ENCODE measurements at places on chromosomes 5 and 9.

- no peak for DNase-seq
Observed at GRCh38 chr9:132538071-132538470, 44.3 kb upstream of the BARHL1 start.

- DNase-seq: no peak
Observed at GRCh38 chr5:11672385-11673085, 231.7 kb downstream of the CTNND2 start.

- DNase-seq: no peak
Observed at GRCh38 chr9:5671711-5672353, 42.9 kb downstream of the RIC1 start.

GRCh38 chr5:84549054-84549453 is 164.4 kb upstream of the EDIL3 start:
- no peak for DNase-seq

DNA sequence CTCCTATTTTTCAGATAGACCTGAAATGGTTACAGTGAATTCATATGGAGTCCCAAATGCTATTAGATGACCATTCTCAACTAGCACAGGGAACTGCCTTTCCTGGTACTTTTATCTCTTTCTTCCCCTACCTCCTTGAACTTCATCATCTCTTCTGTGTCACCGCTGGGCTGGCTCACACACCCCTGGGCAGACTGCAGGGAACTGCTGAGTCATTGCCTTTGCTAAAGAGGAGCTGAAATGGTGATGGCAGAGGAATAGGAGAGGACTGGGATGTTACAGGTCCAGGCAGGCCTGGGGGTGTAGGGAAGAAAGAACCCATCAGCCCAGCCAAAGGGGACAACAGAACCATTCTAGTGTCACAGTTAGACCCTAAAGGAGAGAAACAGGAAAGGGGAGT is 322.3 kb downstream of the ASTN2 start:
- DNase-seq: no peak

DNA sequence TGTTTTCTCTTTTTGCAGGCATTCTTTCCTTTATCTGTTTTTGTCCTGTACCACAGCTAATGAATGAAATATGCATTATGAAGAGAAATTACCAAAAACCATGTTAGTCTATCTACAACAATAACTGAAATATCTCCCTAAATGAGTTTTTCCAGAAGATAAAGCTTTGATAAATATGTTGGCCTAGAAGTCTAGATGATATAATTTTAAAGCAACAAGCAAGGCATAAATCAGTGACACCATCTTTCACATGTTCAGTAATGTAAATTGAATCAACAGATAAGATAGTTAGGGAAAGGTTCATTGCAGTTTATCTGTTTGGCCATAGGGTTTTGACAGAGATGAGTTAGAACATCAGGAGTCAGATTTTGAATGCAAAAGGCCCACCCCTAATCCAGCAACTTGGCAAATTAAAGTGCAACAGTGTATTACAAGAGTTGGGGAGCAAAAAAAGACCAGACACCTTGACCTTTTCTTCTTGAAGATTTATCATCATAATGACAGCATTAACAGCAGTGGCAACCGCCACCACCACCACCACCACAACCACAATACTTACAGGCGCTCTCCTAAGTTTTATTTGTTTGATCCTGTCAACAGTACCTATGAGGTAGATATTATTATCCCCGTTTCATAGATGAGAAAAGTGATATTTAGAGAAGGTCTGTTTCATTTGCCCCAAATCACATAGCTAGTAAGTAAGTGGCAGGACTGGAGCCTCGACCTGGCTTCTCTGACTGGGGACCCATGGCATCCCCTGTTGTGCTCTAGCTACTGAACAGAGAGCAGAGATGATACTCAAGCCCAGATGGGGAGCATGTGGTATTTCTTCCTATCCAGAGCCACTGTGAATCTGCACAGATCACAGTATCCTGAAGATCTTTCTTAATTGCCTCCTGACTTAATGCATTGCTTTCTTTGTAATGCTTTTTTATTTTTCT is 122.8 kb upstream of the DHFR start:
- no peak for DNase-seq

- no peak for DNase-seq
Observed at GRCh38 chr5:96123418-96123817, 161.8 kb upstream of the ELL2 start.
